NCI-H1436 (cell line): ENCODE measurements at places on chromosomes 6 and 20.

- DNase-seq = no peak
Observed at GRCh38 chr6:7669742-7670141, 56.2 kb upstream of the BMP6 start.

- no peak for DNase-seq
Observed at GRCh38 chr20:8777911-8778310, 291.0 kb upstream of the PLCB4 start.

DNA sequence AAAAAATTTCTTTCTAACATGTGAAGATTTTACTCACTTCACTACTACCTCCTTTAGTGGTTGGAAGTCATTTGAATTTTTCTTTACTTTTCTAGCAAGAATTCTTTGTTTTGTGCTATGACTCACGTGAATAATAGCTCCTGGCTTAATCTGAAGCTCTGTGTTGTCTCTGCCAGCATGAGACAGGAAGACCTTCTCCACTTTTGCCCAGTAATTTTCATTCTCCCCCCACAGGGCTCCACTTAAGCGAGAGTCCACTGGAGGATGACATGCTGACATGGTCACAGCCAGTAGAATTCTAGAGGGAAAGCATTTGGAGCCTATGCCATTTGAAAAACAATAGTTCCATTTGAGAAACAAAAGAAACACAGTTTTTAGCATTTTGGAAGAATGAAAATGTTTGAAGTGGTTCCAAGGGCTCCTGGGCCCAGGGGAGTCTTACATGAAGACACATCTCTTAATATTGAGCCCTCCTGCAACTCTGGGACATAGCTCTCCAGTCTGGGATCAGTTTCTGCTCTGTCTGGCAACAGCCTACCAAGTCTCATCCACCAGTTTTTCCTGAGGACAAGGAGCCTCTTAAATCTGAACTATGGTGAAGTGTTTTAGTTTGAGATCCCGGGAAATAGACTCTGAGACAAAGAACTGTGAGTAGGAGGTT lies 231.4 kb downstream of the PAX1 start:
- no peak for DNase-seq

DNA sequence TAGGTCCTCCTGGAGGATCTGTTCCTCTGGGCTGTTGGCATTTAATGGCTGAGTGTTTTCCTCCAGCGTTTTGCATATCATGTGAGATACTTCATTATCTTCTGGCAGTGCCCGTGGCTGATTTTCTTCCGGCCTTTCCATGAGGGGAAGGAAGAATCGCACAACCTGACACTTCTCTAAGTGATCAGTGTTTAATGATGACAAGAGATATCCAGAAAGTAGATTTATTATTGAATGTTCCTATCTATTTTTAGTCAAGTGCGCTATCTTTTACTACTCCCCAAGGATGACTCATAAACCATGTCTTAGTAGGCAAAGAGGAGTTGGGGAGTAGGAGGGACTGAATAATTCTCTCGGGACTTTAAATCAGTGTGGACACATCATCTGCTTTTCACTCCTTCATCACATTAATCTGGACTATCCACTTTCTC lies 149.7 kb downstream of the PLCB4 start:
- no peak for DNase-seq

- DNase-seq = no peak
Observed at GRCh38 chr6:170490259-170490658, 62.8 kb downstream of the PSMB1 start.

GRCh38 chr6:15109338-15110090 lies 136.4 kb upstream of the JARID2 start:
- no peak for DNase-seq

GRCh38 chr20:59767656-59768055 lies 163.3 kb downstream of the PHACTR3 start:
- no peak for DNase-seq

GRCh38 chr6:37496951-37497885 lies 2.5 kb downstream of the CCDC167 start:
- DNase-seq = no peak

GRCh38 chr6:15505463-15505918 lies 157.3 kb downstream of the DTNBP1 start:
- no peak for DNase-seq

- DNase-seq = no peak
Observed at GRCh38 chr20:32321390-32321789, 36.7 kb upstream of the ASXL1 start.

GRCh38 chr20:60055740-60056139 lies 97.5 kb downstream of the CDH26 start:
- DNase-seq = no peak

GRCh38 chr20:37243937-37244571 lies 17.6 kb downstream of the GHRH start:
- DNase-seq = no peak

- DNase-seq = no peak
Observed at GRCh38 chr6:157151029-157151428, 172.3 kb downstream of the TMEM242 start.

DNA sequence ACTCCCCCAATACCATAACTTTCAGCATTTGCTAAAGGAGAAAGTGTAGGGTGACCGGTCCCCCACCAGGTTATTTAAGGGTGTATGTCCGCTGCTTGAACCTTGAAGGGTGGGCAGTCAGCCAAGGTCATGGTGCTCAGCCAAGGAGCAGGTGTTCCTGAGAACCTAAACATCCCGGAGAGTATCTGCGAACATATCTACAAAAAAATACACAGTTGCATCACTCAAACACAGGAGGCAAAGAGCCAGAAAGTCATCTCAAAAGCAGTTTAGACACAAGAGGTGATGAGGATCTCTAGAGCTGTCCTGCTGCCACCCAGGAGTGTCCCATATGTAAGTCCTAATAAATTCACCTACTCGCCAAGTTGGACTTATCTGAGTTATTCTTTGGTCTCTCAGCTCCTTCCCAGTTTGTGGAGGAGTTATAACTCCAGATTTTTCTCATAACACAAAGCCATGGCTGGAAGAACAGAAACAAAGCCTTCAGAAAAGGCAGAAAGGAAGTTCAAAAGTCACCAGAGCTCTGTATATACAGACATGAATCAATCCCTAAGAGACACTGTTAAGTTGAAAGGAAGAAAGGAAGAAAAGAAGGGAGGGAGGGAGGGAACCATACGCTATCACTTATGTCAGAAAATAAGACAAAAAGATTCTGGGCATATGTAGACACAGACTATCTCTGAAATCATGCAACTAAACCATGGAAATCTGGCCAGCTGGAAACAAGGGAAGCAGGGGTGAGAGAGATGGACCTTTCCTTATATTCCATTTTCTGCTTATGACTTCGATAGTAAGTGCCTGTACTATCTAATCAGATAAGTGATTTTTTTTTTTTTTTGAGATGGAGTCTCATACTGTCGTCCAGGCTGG lies 11.3 kb downstream of the MBOAT1 start:
- DNase-seq = no peak

- DNase-seq = no peak
Observed at GRCh38 chr6:89542081-89542857, 96.3 kb downstream of the LYRM2 start.

GRCh38 chr6:144395826-144396225 lies 110.7 kb downstream of the UTRN start:
- DNase-seq = no peak

DNA sequence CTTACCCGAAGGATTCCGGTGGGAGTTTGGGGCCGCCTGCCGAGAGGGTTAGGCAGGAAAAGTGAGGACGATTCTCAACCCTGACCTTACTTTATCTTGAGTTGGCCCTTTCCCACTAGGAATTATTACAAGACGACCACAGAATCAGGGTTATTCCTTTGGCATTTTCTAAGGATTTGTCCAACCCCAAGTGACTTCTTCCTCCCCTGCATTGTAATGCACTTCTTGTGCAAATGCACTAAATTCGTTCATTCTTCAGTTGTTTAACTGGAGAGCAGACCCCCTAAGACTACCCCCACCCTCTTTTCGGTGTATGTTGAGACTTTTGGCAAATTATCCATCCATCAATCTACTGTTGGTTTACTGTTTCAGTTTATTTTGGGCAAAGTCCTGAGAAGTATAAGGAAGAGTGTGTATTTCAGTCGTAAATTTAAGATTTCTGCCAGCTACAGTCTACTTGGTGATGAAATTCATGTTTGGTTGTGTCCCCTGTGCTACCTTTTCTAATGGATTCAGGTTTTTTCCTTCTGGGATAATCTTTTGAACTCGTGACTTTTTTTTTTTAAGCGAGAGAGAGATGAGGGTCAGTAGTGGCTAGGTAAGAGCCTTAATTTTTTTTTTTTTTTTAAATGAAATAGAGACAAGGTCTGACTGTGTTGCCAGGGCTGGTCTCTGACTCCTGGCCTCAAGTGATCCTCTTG lies 611 bp upstream of the TMEM217 start:
- DNase-seq = no peak

DNA sequence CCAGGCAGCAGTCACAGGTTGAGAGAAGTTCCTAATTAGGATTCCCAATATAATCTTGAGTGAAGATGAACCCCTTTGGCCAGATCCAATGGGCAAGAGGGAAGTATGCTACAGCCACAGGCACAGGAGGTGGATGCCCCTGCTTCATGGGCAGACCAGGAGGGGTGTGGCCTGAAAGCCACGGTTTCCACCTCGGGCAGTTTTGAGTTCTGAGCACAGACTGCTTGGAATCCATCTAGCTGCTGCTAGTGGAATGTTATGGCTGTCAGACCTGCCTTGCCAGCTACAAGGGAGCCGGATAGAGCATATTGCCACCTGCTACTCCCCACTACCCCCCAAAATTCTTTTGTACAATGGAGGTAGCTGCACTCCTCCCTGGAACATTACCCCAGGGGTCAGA lies 672.9 kb downstream of the HACE1 start:
- DNase-seq = no peak

- DNase-seq = no peak
Observed at GRCh38 chr6:124487623-124488431, 474.4 kb upstream of the RNF217 start.

DNA sequence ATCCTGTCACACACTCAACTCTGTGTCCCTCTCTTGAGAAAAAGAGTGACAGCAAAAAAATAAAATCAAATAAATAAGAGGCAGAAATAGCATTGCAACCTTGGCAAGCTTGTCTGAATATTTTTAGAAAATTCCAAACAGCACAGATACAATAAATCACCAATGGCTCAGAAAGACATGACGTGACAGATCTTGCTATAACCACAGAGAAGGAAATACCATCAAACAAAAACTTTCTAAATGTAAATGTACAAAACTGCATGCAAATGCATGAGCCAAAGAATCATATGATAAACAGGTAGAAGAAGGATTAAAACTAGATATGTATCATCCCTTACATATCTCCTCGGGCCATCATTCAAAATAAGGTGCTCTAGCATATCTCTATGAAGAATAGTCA lies 549.2 kb upstream of the NOX3 start:
- no peak for DNase-seq

GRCh38 chr6:50655848-50656453 lies 57.4 kb upstream of the TFAP2D start:
- peak; percentile 2 for DNase-seq

DNA sequence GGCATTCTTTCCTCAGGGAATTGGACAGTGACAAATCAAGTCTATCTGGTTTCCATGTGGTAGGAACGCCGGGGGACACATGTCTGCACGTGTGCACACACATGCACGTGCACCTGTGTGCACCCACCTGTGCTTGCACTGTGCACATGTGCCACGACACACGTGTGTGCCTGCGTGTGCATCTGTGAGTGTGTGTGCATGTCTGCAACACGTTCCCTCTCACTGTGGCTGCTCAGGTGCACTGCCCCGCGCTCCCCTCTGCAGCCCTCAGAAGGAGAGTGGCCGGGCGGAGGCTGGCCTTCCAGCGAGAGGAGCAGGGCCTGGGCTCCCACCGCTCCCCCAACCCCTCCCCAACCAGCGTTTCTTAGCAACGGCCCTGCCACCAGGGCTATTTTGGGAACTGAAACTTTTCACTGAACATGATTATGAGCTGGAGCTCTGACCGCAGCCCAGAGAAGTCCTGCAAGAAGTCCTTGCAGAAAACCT lies 147.8 kb downstream of the PHACTR3 start:
- DNase-seq = no peak

GRCh38 chr6:157911278-157911677 lies 70.4 kb upstream of the SYNJ2 start:
- DNase-seq = no peak
